Kasumi-1 (cell line): ENCODE measurements at places on chromosomes 13 and 19.
A peak's percentile ranks its signal among the peaks of the same experiment; 100 is the strongest.

DNA sequence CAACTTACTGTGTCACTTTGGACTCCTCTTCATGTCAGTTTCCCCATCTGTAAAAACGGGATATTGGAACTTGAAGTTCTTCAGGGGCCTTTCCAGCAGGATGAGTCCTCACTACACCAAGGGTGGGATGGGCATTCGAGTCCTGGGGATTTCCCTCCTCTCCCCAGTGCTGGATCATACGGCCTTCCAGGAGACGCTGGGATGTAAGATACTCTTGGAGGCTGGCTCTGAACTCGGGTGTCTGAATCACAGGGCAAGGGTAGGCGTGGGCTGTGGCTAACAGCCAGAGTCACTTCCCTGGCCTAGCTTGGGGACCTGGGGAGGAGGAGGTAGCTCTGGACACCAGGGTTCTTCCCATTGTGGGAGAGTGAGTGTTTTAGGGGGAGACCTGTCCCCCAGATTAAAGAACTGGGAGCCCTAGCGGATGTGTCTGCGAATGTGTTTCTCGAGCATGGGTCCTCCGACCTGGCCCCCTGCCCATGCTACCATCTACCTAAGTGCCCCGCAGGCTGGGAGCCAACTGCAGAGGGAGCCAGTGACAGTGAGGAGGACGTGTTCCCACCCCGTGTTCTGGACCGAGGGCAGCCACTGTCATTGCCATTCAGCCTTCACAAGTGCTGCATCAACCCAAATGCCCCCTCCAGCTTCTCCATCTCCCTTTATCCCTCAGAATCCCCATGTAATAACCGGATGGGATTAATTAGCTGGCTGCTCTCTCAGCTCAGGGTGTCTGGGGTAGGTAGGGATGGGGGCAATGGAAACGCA, 2.4 kb upstream of the CYTH2 start:
- DNase-seq: no peak

DNA sequence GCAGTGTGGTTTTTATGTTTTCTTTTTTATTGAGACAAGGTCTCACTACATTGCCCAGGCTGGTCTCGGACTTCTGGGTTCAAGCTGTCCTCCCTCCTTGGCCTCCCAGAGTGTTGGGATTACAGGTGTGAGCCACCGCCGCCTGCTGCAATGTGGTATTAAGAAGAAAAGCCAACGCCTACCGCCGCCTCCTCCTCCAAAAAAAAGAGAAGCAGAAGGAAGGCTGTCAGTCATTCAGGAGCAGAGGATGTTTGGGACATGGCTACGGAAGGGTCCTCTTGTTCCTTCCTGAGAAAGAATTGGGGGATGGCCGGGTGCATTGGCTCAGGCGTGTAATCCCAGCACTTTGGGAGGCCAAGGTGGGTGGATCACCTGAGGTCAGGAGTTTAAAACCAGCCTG, 1.2 kb downstream of the PPP1R37 start:
- no peak for DNase-seq

- no peak for DNase-seq
Observed at GRCh38 chr13:83622422-83622784, 259.9 kb downstream of the SLITRK1 start.

GRCh38 chr13:109331898-109332297, 454.5 kb downstream of the IRS2 start:
- DNase-seq: no peak

GRCh38 chr19:40716031-40716481, 630 bp downstream of the COQ8B start:
- DNase-seq: no peak

GRCh38 chr19:1491849-1492170, 829 bp downstream of the REEP6 start:
- no peak for DNase-seq

DNA sequence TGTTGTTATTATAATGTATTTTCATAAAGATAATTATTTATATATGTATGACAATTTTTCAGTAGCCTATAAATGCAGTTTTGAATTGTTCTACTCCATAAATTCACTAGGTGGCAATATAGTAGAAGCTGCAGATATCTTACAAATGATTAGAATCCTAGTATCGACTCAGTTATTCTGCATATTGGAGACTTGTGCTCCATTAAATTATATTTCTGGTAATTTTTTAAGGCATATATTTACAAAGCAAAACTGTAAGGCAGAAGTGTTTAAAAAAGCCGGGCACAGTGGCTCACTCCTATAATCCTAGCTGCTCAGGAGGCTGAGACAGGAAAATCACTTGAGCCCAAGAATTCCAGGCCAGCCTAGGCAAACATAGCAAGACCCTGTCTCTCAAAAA, 58.7 kb downstream of the DPY19L3 start:
- peak; percentile 49 for DNase-seq

- DNase-seq: peak; percentile 98
Observed at GRCh38 chr19:4976401-4977298, 7.7 kb downstream of the KDM4B start.

GRCh38 chr19:5864725-5865486, 5.4 kb downstream of the FUT5 start:
- no peak for DNase-seq

DNA sequence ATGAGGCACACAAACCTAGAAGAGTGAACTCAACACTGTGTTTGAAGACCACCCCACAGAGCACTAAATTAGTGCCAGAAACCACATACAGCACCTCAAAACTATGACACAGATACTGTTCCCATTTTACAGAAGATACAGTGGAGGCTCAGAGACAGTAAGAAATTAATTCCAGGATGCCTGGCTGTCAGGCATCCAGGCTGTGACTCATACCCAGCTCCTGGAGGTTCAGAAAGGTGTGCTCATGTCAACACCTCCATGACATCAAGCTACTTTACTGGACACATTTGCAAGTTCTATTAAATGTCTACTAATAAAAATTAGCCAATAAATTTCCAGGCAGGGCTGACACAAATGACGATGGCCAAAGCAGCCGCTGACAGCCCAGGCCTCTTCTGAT, 176.3 kb downstream of the ABCC4 start:
- no peak for DNase-seq

DNA sequence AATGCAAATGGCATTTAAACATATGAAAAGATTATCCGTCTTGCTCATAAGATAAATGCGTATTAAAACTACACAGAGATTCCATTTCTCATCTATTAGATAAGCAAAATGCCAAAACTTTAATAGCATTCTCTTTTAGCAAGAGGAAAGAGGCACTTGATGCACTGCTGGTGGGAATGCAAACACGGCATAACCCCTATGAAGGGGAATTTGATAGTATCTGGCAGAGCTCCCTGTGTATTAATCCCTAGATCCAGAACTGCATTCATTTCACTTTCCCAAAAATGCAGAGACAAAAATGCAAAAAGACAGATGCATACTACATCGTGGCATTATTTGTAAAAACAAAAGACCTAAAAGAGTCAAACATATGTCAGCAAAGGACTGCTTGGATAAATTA, 193.6 kb upstream of the STARD13 start:
- DNase-seq: no peak

DNA sequence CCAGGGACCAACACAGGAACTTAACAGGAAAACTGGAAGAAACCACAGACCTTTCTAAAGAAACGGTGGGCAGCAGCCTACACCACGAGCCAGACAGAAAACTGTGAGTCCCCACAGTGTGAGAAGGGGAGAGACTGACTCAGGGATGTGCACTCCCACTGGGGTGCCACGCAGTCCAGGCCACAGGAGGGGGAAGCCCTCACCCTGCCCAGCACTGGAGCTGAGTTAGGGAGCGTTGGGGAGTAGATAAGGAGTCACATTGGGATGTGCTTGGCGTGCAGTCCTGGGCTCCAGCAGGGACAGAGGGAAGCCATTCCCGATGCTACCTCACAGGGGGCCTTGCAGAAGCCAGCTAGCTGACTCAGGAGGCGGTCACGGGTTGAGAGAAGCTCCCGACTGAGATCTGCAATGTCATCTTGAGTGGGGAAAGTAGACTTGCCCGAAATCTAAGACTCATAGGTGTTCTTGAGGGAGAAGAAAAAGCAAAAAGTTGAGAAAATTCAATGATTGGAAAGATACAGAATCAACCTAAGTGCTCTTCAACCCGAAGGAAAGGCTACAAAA, 17.3 kb downstream of the SIGLEC8 start:
- DNase-seq: no peak

GRCh38 chr13:59024434-59024833, 1139.3 kb downstream of the DIAPH3 start:
- peak; percentile 4 for DNase-seq

DNA sequence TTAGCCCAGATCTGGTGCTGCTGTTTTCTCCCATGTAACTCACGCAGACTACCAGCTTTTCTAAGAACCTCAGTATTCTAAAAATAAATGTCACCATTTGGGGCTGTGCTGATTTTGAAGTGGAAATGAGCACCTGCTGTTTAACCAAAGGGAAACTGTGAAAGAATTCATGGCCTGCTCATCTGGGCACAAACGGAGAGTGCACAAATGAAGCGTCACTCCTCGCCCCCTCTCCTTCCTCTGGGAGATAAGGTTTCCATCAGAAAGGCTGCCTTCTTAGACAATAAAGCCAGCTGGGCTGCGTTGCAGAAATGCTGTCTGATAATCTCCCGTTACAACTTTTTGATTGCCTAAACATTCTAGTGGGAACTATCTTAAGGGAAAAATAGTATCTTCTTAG, 73.7 kb upstream of the SLC15A1 start:
- DNase-seq: no peak

GRCh38 chr13:88051746-88052482, 380.7 kb downstream of the SLITRK5 start:
- no peak for DNase-seq

DNA sequence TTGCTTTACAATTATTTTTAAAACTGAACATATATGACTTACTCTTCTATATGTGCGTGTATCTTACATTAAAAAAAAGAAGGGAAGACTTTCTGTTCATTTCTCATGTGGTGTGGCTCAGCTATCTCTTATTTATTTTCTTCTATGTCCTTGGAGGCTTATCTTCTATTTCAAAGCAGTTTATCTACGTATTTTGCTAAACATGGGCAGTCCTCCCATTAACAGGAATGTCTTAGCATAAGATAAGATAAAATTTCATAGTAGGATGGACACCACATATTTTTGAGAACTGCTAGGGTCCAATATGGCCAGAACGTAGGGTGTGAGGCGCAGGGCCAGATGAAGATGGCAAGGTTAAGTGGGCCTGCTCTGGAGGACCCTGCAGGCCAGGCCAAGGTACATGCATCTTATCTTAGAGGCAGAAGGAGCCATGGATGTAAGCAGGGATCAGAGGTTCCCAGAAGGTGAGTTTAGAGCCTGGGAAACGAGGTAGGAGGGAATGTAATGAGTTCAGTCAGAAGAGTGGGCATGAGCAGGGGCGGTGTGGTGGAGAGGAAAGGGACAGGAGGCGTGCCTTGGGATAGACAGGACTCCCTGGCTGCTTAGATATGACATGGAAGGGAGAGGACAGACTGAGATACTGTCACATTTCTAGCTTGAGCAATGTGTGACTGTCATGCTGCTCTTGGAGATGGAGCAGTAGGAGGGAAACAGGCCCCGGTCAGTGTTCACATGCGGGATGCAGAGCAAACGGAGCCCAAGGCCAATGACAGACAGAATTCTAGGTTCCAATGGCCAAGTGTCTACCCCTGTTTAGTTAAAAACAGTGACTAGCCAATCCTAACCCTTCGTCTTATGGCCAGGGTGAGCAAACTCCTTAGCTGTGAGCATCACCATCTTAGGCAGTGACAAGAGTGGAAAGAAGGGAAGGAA, 68.6 kb upstream of the MEDAG start:
- no peak for DNase-seq
